Mammary epithelial cell (primary cell): ENCODE measurements at places on chromosomes 3 and 15.

DNA sequence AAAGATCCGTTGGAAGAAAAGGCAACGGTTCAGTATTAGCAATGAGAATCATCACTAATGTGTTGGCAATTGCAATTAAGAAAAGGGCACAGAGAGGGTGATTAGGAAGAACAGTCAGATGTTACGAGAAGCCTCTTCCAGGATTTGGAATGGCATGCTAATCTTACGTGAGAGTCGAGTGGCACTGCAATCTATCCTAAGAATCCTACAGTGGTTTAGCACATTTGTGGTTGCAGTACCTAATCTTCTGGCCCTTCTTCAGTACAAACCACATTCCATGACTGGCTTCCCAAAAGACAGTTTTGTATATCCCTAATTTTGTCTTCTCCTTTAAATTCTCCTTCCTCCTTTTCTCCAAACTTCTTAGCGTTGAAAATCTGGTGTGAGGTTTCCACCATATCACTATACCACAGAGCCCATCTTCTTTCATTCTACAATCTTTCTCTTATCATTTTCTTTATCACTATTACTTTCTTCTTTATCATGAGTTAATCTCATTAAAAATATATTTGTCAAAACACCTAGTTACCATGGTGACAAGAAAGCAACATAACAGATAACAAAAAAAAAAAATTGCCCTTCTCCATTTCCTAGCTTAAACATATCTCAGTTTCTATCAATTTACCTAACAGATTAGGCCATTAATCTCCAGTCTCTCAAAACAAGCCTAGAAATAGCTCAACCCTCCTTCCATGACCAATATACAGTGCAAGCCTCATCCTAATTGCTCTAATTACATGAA lies 60.1 kb downstream of the IGSF11 start:
- no peak for DNase-seq

DNA sequence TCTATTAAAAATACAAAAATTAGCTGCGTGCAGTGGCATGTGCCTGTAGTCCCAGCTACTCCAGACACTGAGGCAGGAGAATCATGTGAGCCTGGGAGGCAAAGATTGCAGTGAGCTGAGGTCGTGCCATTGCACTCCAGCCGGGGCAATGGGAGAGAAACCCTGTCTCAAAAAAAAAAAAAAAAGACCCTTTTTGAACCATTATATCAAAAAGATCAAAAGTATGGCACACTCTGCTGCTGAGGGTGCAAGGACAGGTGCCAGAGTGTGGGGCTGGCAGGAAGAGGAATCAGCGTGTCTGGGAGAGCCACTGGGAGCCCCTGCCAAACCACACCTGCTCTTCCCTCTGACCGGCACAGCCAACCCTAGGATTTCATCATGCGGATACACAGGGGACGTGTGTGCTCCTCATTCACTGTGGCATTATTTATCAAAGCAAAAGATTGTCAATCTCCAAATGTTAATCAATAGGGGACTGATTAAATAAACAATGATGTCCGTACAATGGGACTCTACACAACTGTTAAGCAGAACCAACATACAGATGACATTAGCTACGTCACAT lies 147.3 kb upstream of the TLE3 start:
- DNase-seq, result no peak

DNA sequence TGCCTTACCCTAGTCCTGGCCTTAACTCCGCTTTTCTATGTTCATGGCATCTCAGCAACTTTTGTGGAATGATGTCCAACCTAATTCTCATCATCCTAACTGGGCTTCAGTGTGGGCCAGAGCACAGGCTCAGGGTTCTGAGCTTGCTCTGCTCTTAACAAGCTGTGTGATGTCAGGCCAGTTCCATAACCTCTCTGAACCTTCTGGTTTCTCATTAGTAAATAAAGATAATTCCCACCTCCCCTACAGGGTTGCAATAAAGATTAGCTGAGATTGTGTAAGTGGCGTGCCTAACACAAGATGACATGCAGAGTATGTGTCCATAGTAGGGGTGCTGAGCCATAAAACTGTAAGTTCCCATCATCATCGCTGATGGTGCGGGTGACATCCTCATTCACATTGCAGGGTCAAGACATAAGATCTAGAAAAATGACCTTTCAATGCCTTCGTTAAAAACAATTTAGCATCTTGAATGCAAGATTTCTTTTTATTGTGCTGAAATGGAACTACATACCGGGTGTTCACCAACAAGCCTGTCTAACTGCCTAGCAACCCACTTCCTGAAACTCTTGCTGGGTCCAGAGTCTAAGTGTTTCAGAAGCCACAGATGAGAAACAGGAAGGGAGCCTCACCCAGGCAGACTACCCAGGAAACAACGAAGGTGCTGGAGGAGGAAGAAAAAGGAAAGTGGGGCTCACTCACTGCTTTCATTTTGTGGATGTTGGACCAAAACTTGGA lies 36.2 kb downstream of the CDCP1 start:
- no peak for DNase-seq

GRCh38 chr3:103126115-103126514 lies 691.3 kb downstream of the ZPLD1 start:
- no peak for DNase-seq

DNA sequence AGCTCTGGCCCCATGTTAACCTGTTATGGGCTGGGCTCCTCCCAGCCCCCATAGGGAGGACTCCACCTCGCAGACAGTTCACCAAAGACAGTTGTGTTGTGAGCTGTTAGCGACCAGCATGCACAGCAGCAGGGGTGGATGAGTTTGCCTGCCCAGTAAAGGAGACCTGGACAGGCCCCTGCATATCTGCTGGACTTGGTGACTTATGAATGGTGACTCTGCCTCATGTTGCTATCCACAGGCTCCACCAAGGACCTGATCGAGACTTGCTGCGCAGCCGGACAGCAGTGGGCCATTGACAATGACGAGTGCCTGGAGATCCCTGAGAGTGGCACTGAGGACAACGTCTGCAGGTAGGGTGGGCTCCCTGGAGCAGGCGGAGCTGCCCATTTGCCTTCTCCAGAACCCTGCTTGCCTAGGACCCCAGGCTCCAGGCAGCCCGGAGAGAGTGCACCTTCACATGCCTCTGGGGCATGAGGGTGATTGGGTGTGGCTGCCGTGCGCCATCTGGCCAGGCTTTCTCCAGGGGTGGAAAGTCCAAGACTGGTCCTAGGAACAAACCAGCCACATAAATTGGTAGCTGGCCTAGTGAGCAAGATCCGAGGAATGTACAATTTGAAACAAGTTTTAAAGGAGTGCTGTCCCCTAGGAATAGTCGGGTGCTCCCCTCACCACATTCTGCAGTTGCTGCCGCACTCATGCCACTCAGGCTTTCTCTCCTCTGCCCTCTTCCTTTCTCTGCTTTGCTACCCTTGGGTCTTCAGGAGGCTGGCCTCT lies 59.1 kb downstream of the FBLN2 start:
- no peak for DNase-seq

DNA sequence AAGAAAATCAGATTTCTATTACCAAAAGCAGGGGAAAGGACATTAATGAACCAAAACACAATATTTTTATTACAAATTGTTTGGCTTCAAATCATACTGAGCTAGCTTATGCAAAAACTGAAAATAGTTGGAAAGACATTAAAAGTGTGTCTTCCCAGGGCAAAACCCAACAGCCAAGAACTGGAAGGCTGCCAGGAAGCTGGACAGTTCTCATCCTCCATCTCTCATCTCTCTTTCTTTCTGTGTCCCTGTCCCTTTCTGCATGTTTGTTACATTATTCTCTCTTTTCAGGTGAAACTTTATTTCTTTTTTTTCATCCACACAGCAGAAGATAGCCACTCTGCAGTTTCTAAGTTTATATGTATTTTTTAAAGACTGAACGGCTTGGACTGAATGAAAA lies 41.1 kb upstream of the SNTN start:
- DNase-seq, result no peak

GRCh38 chr3:147392625-147392946 lies 13.8 kb downstream of the ZIC4 start:
- DNase-seq, result no peak

GRCh38 chr15:68289621-68290352 lies 12.2 kb downstream of the FEM1B start:
- DNase-seq, result no peak

- DNase-seq, result no peak
Measured at GRCh38 chr3:130414457-130414856, 69.0 kb downstream of the COL6A5 start.

DNA sequence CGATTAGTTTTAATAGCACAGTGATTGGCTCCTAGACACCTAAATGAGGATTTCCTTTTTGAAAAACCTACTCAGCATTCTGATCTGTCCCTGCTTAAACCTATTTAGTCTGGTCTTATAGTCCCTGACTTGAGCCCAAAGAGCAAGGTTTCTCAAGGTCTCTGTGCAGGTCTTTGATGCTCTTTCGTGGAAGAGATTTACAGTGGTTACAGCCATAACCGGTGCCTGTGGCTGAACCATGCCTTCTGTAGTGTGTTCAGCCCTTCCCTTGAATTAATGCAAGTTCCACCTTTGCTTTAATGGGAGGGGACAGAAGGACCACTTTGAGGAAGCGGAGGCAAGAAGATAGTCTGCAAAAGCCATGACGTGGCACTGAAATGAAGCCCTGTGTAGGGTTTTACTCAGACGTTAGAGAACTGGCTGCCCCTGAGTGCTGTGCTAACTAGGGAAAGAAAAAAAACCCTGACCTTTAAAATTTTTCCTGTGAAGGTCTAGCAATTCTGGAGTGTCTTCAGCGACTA lies 43.0 kb downstream of the ZBTB38 start:
- DNase-seq, result no peak

DNA sequence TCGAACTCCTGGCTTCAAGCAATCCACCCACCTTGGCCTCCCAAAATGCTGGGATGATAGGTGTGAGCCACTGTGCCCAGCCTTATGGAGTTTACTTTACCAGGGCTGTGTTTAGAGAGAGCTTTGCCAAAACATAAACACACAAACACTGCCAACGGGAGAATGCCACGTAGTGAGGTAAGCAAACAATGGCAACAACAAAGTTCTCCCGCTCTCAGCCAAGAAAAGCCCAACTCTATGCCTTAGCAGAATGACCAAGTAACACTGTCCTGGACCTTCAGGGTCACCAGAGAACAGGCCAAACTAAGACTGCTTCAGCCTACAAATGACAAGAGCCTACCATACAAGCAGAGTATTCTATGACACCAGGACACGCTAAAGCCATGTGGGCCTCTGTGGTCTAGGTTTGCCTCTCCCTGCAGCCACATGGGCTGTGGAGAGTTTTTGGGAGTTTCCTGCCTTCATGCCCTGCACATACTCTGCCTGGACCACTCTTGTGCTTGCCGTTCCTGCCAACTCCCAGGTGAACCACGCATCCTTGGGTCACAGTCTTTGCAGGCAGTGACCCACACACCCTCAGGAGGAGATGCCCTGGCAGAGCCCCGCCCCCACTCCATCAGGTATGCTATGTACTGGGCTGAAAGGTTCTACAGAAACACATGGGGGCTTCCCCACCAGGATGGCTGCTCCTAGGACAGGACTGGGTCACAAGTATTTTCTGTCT lies 21.6 kb upstream of the CNBP start:
- no peak for DNase-seq

DNA sequence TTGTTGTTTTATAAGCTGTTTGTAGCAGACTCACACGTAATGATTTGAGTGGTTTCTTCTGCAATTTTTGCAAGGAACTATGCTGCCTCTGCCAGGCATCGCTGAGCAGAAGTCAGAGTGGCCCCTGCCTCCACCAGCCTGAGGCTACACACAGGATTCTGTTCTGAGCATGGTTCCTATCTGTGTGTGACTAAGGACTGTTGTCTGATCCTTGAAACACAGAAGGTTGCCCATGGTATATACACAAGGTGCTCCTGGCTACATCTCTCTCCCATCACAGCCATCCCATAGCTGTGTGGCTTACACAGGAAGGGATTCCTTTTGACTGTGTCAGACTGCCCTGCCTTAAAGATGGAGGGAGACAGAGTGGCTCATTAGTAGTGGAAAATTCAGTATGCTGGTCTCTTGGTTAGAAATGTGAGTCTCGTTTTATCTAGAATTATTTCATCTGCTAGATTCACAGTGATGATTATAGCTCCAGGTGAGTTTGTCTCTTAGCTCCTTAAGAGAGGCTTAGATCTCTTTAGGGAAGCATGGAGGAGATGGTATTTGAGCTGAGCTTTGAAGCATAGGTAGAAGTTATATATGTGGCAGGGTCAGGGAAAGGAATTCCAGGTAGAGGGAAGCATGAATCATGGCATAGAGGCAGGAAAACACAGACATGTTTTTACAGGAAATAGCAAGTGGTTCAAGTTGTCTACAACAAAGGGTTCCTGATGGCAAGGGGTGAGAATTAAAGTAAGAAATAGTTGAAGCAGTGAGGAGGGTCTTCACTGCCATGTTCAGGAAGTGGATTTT lies 37.5 kb downstream of the SNAPC5 start:
- peak; percentile 83 for DNase-seq

- DNase-seq, result no peak
Measured at GRCh38 chr3:50334339-50335075, 6.1 kb downstream of the RASSF1 start.

DNA sequence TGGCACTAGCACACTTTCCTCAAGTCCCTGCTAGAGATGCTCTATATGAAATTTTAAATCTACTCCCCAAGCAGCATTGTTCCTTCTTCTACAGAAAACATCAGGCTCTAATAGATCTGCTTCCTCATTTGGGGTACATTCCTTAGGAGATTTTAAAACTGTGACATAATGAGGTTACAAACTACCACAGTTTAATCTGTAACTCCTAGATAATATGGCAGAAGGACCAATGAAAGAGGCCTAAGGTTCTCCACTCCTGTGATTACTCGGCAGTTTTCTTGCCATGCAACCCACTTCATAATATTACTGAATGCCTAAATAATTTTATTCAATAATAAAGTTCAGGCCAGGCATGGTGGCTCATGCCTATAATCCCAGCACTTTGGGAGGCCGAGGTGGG lies 16.1 kb downstream of the ZNF106 start:
- DNase-seq, result no peak

- DNase-seq, result no peak
Measured at GRCh38 chr3:155356594-155357370, 63.3 kb upstream of the STRIT1 start.

GRCh38 chr15:74540161-74540760 lies 759 bp upstream of the ARID3B start:
- peak; percentile 51 for DNase-seq

GRCh38 chr3:119315600-119316312 lies 21.6 kb downstream of the ARHGAP31 start:
- no peak for DNase-seq

GRCh38 chr15:26841514-26841913 lies 25.3 kb upstream of the GABRA5 start:
- DNase-seq, result no peak

DNA sequence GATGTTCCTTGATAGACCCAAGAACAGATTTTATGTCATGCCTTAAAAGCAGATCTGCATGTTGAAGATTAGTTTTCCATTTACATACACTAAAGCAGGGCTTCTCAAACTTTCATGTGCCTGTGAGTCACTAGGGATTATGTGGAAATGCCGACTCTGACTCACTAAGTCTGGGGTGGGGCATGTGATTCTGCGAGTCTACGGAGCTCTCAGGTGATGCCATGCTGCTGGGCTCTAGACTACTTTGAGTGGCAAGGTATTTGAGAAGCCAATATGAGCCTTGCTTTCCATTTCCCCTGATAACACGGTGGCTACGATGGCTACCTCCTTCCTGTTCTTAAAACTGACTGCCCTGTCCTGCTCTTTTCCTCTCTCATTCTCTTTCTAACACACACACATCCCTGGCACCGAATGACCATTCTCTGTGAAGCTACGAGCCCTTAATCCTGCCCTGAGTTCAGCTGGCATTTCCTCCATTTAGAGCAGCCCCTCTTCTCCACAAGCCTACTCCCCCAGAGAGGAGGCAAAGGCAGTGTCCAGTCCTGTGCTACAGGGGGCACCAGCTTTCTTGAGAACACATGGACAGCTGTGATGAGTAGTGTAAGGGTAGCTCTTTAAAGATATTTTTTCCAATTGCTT lies 39.7 kb upstream of the PYGO1 start:
- DNase-seq, result peak; percentile 96

- DNase-seq, result peak; percentile 31
Measured at GRCh38 chr3:72560846-72561675, 287.2 kb downstream of the SHQ1 start.
